Cortex of kidney (tissue), 1 donor: ENCODE measurements at places on chromosomes 3 and 15.

DNA sequence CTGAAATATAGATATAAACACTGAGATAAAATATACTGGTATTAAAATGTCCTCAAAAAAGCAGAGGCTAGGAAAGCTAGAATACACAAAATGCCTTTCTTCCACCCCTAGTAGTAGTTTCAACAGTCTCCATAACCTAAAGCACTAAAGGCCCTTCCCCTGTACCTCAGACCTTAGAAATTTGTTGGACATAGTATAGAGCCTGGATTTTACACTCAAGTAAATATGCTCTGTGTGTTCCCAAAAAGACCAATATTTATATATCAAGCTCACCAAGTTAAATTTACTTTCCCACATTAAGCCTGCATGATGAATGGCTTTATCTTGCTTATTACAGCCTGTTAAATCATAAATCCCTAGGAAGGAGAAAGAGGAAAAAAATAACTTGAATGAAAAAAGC is 378.7 kb upstream of the AZI2 start:
- DNase-seq, result no peak

GRCh38 chr3:73222126-73222525 is 160.7 kb downstream of the EBLN2 start:
- no peak for DNase-seq

GRCh38 chr15:25088261-25088790 is 133.5 kb downstream of the SNRPN start:
- DNase-seq, result no peak

DNA sequence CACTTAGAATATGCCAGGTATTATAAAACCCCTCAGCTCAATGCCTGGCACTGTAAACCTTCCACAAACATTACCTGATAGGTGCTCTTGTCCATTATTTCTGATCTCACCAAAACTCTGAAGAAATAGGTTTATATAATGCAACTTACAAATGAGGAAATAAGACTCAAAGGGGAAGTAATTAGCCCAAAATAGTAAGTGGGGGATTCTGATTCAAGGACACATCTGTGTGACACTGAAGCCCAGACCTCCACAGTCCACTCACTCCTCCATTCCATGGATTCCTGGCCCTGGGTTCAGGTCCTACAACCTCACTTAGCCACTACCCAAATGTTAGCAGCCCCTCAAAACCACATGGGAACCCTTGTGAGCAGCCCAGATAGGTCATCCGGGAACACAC is 49.9 kb downstream of the TRANK1 start:
- no peak for DNase-seq

- no peak for DNase-seq
Observed at GRCh38 chr15:78645009-78645408, 4.0 kb upstream of the CHRNB4 start.
